ENCODE measurements at places on chromosomes 1 and 21.

GRCh38 chr1:237864338-237865244 lies 26.1 kb downstream of the ZP4 start:
- DNase-seq, result peak; percentile 42

DNA sequence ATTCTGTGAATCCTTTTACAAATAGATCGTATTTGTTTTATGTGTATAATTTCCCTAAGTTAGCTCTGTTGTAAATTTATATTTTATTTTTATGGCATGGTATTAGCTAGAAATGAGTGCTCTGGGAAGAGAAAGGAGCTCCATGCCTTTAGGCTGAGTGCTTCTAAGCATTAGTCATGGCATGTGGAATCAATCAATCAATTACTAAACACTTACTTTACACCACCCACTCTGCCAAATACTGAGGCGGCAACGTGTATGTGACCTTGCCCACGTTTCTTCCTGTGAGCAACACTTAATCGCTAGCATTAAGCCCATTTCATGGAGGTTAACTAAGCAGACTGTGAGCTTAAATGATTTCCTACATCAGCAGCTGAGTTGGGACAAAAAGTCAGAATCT lies 7.2 kb upstream of the BECN2 start:
- DNase-seq, result no peak

DNA sequence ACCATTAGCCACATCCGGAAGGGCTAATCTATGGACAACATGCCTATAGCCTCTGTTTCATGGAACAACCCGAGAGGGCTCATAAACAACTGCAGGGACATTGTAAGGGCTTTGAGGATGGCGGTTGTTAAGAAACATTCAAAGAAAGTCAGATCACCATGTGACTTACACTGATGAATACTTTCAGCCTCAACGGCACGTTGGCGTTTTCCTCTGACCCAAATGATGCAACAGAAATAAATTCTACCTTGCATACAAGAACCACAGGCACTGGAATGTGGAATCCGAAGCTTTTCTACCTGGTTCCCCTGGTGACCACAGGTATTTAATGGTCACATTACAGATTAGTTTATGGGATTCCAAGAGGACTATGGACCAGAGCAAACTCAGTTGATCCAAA lies 107.0 kb downstream of the CLIC6 start:
- peak; percentile 57 for DNase-seq

DNA sequence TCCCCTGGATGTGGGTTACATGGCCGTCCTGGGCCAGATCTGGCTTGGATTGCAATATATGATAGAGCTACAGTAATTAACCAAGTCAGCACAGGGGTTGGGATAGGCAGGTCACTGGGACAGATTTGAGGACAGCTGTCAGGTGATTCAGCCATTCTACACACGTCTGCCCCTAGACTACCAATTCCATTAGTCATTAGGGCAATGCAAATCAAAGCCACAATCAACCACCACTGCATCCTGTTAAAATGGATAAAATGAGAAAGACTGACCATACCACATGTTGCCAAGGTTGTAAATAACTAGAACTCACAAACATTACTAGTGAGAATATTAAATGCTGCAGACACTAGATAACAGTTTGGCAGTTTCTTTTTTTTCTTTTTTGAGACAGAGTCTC lies 16.0 kb downstream of the C21orf58 start:
- DNase-seq, result no peak

GRCh38 chr1:243364330-243364729 lies 108.5 kb downstream of the SDCCAG8 start:
- DNase-seq, result no peak

- DNase-seq, result no peak
Measured at GRCh38 chr1:5110508-5110907, 456.1 kb downstream of the AJAP1 start.

GRCh38 chr1:223731133-223731770 lies 18.9 kb downstream of the CAPN2 start:
- DNase-seq, result no peak

DNA sequence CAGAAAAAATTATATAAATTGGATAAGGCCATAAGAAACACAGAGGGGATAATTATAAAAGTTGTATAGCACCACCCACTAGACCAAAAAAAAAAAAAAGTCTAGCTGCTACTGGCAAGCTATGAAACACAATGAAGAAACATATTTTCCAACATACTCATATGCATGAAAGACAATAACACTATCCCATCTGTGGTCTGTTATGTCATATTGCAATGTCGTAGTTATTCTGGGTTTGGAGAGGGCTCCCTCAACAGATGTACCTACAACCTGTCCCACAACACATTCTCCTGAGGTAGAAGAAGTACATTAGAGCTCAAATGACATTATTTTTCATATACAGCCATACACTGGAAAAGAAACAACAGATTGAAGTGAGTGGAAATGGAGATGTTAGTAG lies 517.6 kb upstream of the ADGRL4 start:
- no peak for DNase-seq

Measured in foreskin melanocyte (primary cell).